NCI-H2227 treated with DMSO at 0.1 percent for 48 hours (cell line): ENCODE measurements at places on chromosomes 13 and 19.

DNA sequence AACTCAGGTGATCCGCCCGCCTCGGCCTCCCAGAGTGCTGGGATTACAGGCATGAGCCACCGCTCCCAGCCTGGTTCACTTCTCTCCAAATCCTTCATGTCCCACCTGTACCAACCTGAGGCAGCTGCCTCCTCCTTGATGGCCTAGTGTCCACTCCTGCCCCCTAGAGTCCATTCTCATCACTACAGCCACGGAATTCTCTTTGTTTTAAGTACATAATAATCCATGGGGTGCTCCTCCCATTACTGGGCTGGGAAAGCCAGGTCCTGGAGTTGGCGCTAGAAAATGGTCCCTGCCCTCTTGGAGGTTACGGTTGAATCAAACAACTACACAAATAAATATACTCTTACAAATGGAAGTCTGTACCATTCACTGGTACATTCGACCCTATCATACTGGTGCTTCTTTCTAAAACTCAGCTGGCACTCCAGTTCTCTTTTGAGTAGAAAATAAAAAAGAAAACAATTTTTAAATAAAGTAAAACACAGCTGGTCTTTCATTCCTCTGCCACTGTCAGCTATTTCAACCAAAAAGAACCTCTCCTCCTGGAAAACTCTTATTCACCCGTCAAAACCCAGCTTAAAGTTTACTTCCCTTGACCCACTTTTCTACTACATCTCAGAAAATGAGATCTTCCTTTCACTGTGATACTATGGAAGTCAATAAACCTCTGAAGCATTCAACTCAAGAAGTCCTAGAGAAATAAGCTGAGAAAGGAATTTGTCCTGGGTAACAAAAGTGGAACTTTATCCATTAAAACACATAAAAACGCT, 22.4 kb upstream of the ARHGEF18 start:
- no peak for DNase-seq

DNA sequence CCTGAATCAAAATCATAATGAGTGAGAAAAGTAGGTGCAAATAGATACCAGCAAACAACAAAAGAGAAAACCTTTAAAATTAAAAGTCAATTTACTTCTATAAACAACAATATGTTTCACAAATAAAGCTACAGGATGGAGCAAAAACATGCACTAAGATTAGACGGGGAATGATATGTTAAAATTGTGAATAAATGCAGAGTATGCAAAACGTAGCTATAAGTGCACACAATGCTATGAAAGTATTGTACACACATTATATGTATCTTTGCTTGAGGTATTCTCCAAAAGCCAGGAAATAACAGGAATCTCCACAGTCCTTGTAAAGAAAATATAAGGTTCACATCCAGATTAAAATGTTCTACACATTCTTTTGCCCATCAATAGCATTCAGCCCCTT, 523.9 kb downstream of the EFNB2 start:
- DNase-seq = no peak

DNA sequence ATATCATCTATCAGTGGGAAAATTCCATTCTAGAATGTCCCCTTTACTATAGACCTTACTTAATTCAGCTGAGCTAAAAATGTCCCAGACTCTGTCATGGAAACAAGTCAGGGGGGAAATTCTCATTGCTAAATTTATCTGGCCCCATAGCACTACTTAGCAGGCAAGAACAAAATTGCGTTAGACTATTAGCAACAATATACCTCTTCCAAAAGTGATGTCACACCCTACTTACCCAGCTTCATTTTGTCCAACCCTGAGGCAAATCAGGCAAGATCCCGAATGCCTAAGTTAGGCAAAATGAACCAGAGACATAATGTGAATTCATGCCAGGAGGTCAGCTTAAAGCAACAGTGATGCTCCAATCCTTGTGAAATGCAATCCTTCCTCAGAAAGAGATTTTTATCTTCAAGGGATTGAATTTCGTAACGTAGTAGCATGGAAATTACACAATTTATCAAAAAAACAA, 93.7 kb downstream of the FRY start:
- DNase-seq = no peak

DNA sequence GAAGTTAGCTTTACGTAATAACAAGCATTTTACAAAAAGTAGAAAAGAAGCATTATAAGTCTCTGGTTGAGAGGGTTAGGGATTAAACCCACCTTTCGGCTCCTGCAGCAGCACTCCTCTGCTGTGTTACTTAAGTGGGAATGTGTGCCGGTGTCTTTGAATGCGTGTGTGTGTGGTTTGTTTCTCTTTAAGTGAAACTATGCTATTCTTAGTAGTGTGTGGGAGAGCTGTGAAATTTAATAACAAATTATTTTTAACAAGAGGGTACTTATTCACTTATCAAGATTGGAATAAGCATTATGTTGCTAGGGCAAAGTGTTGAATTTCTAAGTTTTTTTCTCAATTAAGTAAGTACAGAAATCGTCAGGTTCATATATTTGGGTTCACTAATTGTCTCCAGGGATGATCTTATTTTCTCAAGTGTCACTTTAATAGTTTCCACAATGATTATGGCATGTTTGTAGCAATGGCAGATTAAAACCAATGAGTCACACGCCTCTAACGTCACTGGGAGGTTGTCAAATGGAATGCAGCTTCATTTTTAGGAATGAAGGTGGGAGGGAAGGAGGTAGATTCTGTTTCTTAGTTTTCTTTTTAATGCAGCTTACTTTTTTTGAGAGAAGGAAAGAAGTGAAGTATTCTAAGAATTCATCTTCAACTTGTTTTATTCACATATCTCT, 151.3 kb downstream of the LMO7 start:
- no peak for DNase-seq

DNA sequence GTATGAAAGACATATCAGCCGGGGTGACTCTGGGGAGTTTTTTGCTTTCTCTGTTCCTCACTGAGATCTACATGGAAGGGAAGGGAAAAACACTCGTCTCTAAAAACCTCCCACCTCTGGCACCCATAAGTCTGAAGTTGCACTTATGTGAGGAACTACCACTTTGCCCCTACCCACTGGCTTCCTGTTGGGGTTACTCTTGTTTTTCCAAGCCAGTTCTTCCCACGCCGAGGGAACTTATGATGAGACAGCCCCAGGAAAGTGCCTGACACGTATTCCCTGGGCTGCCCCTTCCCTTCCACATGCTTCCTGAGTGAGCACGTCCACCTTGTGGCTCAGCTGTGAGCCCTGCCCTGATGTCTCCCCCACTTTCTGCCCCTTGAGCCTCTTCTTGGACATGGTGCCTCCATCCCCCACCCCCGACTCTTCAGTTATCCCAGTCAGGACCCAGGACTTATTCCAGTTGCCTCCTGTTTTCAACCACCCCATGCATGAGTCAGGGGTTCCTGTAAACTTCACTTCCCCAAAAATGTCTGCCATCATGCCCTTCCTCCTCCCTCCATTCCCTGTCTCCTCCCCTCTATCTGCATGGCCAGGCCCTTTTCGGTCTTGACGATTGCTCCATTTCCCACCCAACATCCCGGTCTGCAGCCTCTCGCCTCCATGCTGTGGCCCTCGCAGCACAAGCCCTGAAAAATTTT, 5.1 kb upstream of the SIGLEC7 start:
- DNase-seq = no peak

DNA sequence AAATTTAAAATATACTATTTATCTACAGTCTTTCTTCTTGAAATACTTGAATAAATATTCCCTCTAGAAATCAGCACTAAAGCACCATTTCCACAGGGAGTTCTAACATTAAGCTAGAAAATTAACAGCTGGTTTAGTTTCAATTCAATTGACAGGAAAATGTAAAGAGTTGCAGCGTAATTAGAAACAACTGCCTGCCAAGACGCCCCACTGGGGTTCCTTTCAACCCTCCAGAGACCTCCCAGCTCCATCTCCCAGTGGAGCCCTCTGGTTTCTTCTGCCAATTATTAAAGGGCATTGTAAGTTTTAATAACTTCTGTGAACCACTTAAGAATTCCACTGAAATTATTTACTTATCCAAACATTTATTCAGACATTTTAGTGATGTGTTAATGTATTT, 4.2 kb downstream of the GJA3 start:
- no peak for DNase-seq

DNA sequence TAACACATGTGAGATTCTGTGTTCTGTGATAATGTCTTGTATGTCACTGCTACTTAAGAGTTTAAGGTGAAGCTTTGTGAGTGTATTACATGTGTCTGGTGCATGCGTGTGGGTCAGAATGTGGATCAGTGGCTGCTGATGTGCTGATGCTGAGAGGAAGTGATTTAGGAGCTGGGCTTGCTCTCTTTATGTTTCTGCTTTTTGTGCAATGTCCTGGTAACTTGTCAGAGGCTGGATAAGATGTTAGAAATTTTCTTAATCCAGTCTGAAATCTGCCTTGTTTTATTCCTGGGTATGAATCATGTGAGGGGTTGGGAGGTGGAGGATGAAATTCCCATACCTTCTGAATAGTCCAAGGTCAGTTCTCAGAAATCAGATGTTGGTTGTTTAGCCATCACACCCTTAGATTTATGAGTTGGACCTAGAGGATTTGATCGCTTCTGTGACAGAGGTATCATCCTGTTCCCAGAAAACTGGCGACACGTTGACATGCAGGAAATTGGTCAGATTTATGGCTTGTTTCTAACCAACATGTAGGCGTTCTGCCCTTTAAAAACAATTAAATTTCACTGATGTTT, 24.5 kb upstream of the CXCL17 start:
- no peak for DNase-seq

DNA sequence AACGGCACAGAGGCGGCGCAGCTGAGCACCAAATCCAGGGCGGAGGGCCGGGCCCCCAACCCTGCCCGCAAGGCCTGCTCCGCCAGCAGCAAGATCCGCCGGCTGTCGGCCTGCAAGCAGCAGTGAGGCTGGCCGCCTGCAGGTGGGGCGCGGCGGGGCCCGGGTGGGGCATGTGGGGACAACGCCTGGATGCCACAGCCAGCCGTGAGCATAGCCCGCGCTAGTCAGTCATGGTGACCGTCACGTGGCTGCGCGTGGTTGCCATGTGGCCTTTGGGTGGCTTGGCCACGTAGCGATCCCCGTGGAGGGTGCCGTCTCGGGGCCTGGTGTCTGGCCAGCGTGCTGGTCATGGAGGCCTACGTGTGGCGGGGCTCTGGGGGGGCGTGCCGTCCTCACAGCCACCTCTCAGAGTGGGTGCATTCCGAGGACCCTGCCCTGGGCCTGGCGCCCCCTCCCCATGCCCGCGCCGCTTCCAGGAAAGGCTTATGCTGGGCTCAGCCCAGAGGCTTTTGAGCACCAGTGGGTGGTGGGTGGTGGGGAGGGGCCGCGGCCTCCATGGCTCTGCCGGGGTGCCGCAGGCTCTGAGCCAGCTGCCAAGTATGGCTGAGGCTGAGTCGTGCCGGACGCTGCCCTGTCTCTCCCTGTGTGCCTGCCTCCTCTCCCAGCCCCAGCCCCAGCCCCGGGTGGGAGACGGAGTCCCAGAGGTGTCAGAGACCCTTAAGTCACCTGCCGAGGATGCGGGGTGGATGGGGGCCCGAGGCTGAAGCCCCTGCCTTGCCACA, 11.1 kb downstream of the CBARP start:
- DNase-seq = no peak

DNA sequence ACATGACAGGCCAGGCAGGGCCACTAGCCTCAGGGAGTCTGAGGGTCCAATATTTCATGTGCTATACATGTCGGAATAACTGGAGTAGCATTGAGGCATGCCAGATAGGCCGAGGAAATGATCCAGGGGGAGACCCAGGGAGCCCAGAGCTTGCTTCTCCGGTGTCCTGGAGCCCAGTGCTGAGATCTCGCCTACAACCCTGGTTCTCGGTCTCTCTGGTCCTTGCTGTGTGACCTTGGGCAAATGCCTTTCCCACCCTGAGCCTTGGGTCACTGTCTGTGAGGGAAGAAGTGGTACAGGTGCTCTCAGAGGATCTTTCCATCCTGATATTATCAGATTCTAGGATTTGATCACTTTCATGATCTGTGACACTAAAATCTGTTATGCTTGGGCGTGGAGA, 11.3 kb downstream of the CBLC start:
- DNase-seq = no peak

- no peak for DNase-seq
Observed at GRCh38 chr13:85009447-85009846, 789.8 kb downstream of the SLITRK6 start.

GRCh38 chr13:113825841-113826240, 38.0 kb downstream of the GAS6 start:
- DNase-seq = no peak

DNA sequence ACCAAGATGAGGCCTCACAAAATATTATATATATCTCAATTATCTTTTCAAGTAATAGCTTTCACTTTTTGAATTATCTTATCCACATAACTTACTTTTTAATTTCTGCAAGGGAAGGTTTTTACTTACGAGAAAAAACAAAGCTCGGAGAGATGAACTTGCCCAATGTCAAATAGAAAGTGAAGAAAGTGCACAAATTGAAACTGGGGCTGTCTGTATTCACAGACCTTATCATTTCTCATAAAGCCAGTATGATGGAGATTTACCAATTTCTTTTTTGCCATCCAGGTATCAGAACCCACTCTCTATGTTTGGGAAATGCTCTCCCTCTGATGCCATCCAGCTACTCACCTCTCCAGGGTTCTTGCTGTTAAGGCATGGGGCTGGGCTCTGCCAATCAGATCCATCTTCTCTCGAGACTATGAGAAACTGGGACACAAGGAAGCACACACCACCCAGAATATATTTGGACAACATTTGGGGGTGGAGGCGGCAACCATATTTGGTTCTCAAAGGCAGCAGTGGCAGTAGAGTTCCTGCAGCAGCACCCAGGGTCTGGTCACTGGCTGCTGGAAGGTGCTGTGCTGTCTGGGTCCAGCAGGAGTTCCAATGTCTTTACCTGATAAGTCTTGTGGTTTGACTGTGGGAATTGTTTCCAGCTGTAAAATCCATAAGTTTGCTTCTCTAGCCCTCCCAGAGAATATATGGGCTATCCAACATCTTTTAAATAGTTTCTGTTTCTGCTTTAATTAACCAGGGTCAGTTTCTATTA, 45.8 kb upstream of the SCEL start:
- DNase-seq = no peak

DNA sequence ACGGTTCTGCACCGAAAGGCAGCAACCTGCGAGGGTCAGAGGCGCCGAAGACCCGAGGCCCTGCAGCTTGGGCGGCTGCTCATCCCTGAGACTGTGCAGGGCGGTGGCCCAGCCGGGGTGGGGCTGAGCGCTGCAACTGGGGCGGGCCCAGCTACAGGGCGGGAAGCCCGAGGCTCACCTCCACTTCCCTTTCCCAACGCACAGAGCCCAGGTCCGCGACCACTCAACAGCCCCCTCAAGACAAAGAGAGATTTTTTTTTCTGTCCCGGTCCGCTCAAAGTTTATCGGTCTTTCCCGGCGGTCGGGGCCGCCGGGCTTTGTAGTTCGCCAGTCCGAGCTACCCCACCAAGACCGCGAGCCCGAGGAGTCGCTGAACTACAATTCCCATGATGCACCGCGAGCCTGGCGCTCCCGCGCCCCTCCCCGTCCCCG, 573 bp downstream of the KATNAL1 start:
- DNase-seq = peak; percentile 87

GRCh38 chr19:3548606-3549005, 8.8 kb downstream of the MFSD12 start:
- DNase-seq = no peak

DNA sequence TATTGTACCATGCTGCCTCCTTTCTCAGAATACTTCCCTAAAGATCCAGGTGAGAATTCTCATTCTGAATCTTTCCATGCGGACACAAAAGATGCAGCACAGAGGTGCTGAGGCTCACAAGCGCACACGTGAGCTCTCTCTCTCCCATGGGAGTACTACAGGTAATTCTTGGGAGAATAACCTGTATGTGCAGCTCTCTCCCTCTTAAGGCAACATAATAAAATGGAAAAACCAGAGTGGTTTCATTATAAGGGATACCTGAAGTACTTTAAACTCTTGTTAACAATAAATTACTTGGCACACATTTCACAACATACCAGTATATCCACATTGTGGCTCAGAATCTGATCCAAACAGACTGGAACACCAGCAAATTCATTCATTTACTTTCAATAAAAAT, 40.4 kb downstream of the INTS6 start:
- DNase-seq = no peak
